ENCODE measurements at places on chromosomes 16 and 17. TPM values are rescaled to one million over a fixed set of nuclear protein-coding genes. Genes with fewer than 3 reads are reported as not detected.

- DNase-seq: peak; percentile 12
These were observed 122.1 kb downstream of the SKAP1 start for GRCh38 chr17:48307814-48308411.

- DNase-seq: no peak
These were observed 23.9 kb downstream of the NLRC5 start for GRCh38 chr16:57013229-57013628.

DNA sequence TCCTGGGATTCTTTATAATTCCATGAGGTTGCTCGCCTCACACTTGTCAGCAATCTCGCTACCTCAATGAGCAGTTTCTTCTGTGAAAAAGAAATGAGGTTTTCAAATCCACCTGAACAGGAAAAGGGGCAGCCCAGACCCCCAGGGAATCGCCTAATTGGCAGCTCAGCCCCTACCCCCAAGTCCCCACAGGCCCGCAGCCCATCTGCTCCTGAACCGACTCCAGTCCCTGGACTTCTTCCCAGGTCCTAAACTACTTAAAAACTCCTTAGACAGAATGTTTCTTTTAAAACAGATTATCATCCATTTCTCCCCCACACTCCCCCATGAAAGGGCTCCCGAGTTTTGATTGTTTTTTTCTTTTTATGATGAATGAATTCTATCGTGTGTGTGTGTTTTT is 89.8 kb downstream of the PMP22 start:
- DNase-seq: no peak

GRCh38 chr17:21573961-21574610 is 118.2 kb upstream of the KCNJ18 start:
- DNase-seq: peak; percentile 90

DNA sequence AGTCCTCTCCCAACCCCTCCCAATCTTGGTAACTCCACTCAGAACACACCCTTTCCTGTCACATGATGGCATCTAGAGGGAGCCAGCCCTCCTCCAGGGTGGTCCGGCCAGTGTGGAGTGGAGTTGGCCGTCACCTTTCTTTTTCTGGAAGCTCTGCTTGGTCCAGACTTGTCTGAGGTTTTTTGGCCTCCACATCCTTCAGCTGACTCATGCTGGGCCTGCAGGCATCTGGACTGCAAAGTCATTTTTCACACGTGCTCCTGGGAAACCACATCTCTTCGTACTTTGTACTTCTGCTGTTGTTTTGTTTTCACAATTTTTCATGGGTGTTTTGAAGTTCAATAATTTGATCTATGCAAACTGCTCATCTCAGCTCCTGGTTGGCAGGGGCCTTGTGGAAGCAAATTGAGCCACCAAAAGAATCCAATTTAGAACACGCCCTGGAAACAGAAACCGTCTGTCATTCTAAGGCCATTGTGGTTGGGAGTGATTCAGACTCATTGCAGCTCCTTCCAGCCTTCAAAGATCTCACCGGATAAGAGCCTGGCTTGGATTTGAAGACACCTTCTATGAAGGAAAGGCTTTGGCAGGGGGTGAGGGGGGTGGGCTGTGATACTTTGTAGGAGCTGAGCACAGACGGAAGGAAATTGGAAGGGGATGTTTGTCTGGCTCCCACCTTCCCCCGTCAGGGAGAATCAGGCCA is 42.4 kb upstream of the NF1 start:
- no peak for DNase-seq

DNA sequence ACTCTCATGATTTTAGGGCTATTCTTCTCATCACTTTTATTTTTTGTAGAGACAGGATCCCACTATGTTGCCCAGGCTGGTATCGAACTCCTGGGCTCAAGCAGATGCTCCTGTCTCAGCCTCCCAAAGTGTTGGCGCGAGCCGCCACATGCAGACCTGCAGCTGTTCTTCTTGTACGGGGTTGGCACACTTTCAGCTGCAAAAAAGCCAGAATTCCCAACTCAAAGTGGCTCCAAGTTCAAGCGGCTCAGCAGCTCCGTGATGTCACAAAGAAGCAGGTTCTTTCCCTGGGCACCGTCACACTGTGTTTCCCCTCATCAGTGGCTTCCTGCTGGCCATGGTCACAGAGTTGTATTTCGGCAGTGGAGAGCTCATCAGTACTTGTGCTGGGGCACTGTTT is 6.7 kb upstream of the SBK1 start:
- DNase-seq: no peak

- no peak for DNase-seq
These were observed 73.3 kb downstream of the MSI2 start for GRCh38 chr17:57329380-57330214.

GRCh38 chr16:56848955-56849689 is 15.9 kb upstream of the SLC12A3 start:
- peak; percentile 34 for DNase-seq

GRCh38 chr16:871562-872345 is 71.2 kb upstream of the GNG13 start:
- no peak for DNase-seq

DNA sequence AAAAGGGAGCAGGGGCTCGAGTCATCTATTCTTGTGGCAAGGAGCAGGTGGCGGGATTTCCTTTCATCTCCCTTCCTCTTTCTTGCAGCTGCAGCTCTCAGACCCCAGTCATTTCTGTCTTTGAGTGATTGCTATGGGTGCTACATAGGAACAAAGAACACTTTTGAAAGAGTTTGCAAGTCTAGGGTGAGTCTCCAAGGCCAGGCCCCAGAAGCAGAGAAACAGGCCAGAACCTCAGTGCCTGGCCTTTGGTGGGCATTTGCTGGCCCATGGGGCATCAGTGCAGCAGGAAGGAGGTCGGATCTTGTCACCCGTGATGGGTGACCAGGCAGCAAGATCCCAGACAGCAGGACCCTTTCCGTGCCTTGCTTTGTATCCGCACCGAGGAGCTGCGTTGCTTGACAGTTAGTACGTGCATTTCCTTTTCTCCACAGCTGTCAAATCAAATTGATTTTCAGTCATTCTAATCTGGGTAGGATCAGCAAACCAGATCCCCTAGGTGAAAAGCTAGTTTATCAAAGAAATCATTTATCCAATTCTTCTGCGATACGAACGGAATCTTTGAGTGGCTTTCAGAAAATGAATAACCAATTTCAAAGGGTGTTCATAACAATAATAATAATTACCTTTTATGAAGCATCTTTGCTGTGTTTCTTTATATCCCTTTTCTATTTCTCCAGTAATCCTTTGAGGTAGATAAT is 244.6 kb upstream of the MAF start:
- DNase-seq: no peak

DNA sequence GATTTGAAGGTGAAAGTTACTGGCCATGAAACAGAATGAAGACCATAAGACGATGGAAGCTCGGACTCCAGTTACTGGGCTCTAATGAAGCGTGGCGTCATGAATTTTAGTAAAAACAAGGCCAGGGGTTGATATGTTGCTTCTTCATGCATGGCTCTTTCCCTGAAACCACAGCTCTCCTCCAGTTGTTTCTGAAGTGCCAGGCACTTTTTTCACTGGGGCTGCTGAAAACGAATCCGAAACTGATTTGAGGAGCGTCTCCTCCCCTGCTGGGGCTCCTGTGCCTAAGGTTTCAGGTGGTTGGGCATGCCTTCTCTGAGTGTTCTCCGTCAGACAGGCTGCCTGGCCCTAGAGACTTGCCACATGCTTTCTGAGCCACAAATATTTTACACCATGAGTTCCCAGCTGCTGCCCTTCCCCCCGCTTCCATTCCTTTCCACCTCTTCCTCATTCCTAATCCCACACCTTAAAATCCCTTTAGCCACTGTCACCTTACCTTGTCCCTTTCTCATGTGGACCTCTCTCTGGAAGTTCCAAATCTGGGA is 3.7 kb upstream of the MYL4 start:
- no peak for DNase-seq

DNA sequence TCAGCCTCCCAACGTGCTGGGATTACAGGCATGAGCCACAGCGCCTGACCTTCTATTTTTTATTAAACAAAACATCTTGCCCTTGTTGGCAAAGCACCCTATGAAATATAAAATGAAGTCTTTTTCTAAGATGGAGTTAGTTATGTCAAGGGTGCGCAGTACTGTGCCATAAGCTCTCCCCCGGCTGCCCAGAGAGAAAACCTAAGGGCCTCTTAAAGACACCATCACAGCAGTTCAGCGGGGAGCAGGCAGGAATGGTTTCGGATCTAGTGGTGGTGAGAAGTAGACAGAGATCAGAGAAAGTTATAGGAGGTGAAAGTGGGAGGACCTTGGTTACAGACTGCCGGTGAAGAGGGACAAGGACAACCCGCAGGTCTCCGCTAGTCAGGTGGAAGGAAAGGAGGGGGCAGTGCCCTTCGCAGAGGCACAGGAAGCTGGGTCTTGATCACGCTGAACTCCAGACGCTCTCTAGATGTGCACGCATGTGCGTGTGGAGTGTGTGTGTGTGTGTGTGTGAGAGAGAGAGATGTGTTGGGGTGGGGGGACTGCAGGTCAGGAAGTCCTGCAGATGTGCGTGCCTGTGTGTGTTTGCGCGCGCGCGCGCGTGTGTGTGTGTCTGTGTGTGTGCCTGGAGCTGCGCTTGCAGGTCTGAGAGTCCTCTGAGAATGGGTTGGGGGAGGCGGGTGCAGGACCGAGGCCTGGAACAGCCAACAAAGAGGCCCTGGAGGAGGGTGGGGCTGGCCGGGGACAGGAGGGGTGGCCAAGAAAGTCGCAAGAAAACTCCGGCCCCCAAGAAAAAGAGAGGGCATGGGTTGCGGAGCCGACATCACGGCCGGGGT is 748 bp upstream of the CMTM3 start:
- no peak for DNase-seq

GRCh38 chr16:22674832-22675191 is 139.2 kb upstream of the HS3ST2 start:
- no peak for DNase-seq

DNA sequence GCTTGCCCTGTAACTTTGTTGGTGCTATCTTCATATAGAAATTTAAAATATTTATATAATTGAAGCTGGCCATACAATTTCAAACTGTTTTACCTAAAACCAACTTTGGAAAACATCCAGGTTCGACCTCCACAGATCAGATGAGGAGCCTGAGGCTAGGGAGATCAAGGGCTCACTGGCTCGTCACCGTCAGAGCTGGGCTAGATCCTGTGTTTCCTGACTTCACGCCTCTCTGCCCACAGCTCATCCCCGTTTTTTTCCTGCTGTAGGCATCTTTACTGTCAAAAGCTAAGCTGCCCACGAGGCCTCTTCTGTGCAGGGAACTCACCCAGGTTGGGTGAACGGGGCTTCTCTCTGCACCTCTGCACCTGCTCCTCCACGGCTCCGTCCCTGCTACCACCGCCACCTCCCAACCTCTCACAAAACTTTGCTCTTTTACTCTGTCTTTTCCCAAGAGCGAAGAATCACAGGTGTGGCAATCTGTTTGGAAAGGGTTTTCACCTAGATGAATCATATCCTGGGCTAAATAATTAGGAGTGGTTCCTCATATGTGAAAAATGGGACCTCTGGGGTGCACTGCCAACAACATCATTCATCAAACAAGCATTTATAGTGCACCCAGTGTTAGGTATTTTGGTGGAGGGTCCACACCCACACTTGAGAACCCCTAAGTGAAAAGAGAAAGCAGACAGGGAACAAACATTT is 24.8 kb upstream of the KDM6B start:
- no peak for DNase-seq

GRCh38 chr17:50922721-50923405 is 56.7 kb upstream of the TOB1 start:
- no peak for DNase-seq

GRCh38 chr16:75309156-75309555 is 57.7 kb upstream of the BCAR1 start:
- no peak for DNase-seq

DNA sequence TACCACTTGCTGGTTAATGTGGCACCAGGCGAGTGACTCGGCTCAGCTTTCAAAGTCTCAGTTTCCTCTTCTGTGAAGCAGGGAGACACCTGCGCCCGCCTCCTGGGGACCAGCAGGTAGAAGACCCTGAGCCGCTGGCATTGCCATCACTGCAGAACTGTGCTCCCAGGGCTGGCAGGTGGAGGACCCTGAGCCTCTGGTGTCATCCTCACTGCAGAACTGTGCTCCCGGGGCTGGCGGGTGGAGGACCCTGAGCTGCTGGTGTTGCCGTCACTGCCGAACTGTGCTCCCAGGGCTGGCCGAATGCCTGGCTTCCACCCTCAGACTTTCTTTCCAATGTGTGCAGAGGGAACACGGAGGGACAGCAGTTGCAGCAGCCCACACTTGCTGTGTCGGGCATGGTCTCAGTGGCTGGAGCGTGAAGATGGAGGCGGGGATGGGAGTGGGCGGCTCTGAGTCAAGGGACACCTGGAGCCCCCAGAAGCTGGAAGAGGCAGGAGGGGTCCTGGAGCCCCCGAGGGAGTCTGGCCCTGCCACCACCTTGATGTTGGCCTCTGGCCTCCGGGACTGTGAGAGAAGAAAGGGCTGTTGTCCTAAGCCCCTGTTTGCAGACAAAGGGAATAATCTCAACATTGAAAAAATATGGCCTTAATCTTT is 75.8 kb upstream of the METTL9 start:
- DNase-seq: peak; percentile 78

- no peak for DNase-seq
These were observed 5.8 kb downstream of the THRA start for GRCh38 chr17:40068584-40068916.

DNA sequence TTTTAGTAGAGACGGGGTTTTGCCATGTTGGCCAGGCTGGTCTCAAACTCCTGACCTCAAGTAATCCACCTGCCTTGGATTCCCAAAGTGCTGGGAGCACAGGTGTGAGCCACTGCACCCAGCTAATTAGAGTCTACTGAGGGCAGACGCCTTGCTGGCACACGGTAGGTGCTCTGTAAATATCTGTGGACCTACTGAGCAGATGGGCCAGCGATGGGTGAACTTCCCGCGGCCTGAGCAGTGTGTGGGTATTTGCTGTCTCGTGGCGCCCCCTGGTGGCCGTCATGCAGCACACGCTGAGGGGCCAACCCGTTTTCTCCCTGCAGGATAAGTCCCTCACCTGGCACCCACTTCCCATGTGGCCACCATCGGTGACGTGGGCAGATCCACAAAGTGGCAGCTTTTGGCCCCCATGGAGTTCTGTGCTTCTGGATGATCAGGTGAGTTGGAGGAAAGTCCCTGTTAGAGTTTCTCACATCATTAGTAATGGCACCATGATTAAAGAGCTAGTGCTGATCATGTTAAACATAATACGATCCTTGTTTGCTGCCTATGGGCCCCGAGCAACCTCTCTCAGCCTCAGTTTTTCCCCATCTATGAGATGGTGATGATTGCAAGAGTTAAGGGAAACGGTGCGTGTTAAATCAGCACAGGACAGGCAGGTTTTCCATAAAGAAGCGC is 40.7 kb downstream of the ZDHHC7 start:
- DNase-seq: peak; percentile 75

GRCh38 chr17:11900655-11901054 is 96.6 kb downstream of the ZNF18 start:
- no peak for DNase-seq

DNA sequence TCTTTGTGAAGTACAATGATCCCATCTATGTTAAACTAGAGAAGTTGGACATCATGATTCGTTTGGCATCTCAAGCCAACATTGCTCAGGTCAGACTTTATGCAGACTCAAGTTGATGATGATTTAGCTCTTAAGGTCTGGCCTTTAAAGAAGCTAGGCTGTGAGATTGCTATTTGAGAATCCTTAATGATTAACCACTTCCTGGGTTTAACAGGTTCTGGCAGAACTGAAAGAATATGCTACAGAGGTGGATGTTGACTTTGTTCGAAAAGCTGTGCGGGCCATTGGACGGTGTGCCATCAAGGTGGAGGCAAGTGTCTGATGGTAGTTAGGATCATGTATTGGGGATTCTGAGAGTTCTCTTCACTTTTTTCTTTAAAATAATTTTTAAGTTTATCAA is 40.3 kb downstream of the AP2B1 start:
- no peak for DNase-seq

Gene GJD3
- total RNA-seq: not detected

Gene GLTPD2
- total RNA-seq: 0.47 TPM

Gene CIBAR2
- total RNA-seq: not detected

Gene HES7
- 1.8 TPM for total RNA-seq

Gene TMIGD1
- total RNA-seq: not detected

Gene SLC5A2
- total RNA-seq: not detected
